ENCODE measurements at places on chromosomes 7 and 10.

- DNase-seq = no peak
These were observed 250.5 kb downstream of the RAB11FIP2 start for GRCh38 chr10:117796130-117796745.

- DNase-seq = no peak
These were observed 68.7 kb upstream of the PAPSS2 start for GRCh38 chr10:87590705-87591588.

DNA sequence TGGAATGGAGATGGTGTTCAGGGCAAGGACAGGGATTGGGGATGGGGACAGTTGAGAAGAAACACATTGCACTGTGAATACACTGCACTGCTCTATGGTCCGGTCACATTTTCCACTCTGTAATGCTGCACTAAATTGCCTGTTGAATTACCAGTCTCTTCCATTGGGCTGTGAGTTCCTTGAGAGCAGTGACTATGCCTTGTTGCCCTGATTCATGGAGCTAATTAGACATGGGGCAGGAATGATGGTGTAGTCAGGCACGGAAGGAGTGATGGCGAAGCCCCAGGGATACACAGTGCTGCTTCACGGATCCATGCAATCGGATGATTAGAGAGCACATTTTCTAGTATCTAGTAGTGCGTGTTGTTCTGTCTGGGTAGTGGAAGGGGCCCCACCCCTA, 25.4 kb upstream of the GPAM start:
- no peak for DNase-seq

GRCh38 chr7:123709525-123709924, 39.3 kb downstream of the WASL start:
- no peak for DNase-seq

- no peak for DNase-seq
These were observed 155.6 kb downstream of the ARHGAP21 start for GRCh38 chr10:24568042-24568441.

DNA sequence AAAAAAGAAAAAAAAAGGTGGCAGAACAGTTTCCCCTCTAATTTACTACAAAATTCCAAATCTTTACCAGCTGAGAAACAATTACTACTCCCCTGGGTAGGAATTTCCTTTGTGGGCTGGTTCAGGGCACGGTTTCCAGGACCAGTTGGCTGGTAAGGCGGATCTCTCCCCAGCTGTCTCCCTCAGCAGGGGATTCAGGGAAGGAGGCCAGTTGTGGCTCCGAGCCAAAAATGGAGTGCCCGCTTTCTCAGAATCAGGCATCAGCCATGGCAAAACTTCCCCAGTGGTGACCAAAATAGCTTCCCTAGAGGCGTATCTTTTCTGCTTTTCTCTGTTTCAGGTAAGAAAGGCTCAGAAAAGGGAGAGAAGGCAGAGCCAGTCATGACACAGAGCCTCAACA, 91.2 kb downstream of the ZNF22 start:
- no peak for DNase-seq

- no peak for DNase-seq
These were observed 40.2 kb upstream of the TNS3 start for GRCh38 chr7:47621979-47622561.

- DNase-seq = no peak
These were observed 76.8 kb upstream of the FRMD4A start for GRCh38 chr10:14407567-14407966.

DNA sequence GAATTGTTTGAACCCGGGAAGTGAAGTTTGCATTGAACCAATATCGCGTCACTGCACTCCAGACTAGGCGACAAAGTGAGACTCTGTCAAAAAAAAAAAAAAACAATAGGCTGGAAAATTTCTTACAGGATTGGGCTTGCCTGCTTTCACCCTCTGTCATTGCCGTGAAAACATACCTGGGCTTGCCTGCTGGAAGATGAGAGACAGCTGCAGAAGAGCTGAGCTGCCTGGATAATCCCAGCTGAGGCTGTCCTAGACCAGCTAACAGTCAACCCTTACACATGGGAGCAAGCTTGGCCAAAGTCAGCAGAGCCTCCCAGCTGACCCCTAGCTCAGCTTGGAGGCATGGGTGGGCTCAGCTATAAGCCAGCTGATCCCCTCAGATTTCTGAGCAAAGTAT, 306.2 kb downstream of the CCSER2 start:
- DNase-seq = no peak

- no peak for DNase-seq
These were observed 39.0 kb downstream of the RAB11FIP2 start for GRCh38 chr10:118007773-118008172.

Measured in stimulated activated CD8-positive, alpha-beta memory T cell treated with anti-CD3 and anti-CD28 coated beads, Interleukin-7, amount 100 ng/mL, for 48 hours (primary cell).